ENCODE measurements at places on chromosomes 3 and 15. TPM values are rescaled to one million over a fixed set of nuclear protein-coding genes. Genes with fewer than 3 reads are reported as not detected.

DNA sequence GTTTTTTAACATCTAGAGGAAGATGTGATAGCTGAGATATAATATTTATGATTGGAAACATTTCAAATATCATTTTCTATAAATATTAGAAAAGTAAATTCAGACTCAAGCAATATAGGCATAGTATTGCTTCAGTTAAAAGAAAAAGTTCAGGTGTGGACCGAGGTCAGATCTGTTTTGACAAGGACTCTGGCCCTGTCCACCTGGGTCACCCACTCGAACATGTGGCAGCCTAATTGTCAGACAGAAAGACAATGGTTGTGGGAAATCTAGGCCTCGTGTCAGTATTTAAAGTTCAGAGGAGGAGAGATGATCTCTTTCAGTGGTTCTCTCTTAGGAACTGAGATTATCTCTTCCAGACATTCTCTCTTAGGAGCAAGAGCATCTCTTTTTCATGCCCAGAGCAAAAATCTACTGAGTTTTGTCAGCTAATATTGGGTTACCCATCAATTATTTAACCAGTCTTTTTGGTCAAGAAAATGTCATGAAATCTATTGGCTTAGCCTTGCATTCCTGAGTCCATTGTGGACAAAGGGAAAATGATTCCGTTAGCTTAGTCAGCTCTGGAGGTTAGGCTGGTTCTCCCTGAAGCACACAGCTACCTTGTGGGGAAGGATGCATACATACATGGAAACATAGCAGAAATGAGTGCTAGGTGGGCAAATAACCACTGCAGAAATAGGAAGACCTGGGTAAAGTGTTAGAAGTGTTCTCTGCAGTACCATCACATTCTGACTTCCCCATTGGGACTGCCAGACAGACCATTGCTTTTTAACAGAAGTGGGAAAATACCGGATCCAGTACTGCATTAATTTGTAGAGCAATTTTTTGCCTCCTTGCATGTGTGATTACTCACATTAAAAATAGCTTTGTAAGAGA, 343.3 kb downstream of the GRM7 start:
- no peak for DNase-seq

- DNase-seq: no peak
Measured at GRCh38 chr15:96851613-96852012, 521.1 kb downstream of the NR2F2 start.

- no peak for DNase-seq
Measured at GRCh38 chr15:70579766-70580165, 183.6 kb downstream of the UACA start.

DNA sequence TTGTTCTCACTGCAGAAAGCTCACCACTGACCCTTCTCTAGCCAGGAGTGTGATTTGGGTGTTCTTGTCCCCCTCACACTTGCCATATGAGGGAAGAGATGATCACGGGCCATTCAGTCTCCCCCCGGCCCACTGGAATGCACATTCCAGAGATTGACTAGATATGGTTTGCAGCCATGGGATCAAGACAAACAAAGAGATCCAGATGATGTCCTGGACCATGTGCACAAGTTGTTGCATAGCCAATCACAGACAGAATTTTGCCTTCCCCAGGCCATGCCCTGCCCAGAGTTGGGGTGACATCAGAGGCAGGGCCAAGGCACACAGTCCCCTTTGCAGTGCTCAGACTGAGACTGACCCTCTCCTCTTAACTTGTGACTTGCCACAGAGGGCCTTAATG, 14.8 kb downstream of the MUC13 start:
- DNase-seq: no peak

DNA sequence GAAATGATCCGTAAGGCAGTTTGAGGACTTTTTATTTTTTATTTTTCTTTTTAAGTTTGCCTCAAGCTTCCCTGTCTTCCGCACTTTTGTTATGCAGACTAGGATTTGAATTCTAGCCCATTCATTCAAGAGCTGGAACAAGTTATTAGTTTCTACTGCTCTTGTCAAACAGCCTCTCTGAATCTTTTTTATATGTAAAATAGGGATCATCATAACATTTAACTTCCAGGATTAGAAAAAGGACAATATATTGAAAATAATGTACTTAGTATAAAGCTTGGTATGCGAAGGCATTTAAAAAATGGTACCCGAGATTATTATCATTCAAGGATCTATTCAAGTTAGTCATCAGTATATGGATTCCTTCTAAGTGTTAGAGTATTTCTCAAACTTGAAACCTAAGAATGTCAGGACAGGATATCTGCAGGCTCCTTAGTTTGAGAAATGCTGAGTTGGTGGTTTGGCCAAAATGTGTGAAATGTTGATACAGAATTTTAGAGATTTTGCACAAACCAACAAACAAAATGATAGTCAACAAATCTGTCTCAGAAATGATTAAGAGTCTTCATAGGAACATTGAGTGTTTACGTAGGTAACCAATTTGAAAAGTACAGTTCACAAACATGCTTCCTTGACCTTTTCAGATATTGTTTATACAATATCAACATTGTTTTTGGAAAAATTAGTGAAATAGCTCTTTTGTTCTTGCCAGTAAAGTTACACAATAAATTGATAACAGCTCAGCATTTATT, 40.5 kb upstream of the IGSF10 start:
- no peak for DNase-seq

- DNase-seq: no peak
Measured at GRCh38 chr3:139537361-139537760, 2.2 kb downstream of the RBP1 start.

GRCh38 chr3:32641356-32641755, 43.6 kb upstream of the CNOT10 start:
- DNase-seq: no peak

DNA sequence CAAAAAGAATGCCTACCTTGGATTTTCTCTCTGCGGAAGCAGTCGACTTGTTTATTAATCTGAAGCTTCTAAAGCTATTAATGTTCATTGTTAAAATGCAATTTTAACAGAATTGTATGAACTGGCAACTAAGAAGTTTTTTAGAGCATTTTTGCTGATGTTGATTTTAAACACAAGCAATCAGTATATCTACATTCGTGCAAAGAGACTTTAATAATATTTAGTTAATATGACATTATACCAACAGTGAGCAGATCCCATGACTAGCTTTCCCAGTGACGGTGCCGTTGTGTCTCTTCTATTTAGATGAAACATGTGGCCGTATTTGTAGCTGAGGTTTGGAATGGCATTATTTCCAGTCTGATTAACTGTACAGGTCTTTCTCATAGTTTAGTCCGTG, 88.0 kb downstream of the PEX5L start:
- no peak for DNase-seq

NDN gene
- total RNA-seq: 36.4 TPM

VIPR1 gene
- total RNA-seq: 5.4 TPM

GOLGB1 gene
- 53.8 TPM for total RNA-seq

GRCh38 chr3:172625404-172625803, 85.5 kb downstream of the NCEH1 start:
- DNase-seq: no peak

- no peak for DNase-seq
Measured at GRCh38 chr3:113117511-113118234, 93.7 kb upstream of the BOC start.

- no peak for DNase-seq
Measured at GRCh38 chr3:132912416-132912753, 125.8 kb upstream of the TMEM108 start.

MST1 gene
- total RNA-seq: 8.3 TPM

HRG gene
- not detected for total RNA-seq

CADPS gene
- total RNA-seq: 13.1 TPM

- no peak for DNase-seq
Measured at GRCh38 chr15:75178938-75179745, 22.5 kb upstream of the C15orf39 start.

DNA sequence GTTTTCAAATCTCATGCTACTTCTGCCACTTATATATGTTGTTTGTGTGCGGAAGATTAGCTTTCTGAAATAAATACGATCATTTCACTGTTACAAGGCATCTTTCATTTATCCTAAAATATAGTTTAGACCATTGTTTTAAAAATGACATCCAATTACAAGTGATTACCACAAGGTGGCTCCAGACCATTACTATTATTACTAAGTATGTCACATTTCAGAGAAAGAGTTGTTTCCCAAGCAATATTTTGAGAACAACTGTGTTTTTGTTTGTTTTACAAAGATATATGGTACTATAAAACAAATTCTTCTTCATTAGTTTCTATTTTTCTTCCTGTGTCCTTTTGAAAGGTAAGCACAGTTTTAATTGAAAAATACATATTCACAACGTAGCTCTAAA, 136.0 kb upstream of the RAP2B start:
- DNase-seq: no peak

DPPA2 gene
- total RNA-seq: not detected

DNA sequence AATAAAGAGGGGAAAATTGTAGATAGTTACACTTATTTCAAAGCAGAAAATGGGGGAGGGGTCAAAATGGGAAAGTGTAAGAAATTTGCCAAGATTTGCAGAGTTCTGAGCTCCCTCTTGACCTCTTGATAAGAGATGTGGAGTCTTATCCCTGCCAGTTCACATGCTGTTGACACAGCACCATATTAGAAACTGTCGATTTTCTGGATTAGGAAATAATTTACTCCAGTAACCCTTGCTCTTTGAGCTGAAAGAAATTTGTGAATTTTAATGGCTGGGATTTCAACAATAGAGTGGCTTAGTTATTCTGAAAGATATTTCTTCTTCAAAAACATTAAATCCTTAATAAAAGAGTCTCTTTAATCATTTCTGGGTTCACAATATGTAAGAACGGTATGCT, 306.2 kb upstream of the CNTN4 start:
- DNase-seq: no peak

DNA sequence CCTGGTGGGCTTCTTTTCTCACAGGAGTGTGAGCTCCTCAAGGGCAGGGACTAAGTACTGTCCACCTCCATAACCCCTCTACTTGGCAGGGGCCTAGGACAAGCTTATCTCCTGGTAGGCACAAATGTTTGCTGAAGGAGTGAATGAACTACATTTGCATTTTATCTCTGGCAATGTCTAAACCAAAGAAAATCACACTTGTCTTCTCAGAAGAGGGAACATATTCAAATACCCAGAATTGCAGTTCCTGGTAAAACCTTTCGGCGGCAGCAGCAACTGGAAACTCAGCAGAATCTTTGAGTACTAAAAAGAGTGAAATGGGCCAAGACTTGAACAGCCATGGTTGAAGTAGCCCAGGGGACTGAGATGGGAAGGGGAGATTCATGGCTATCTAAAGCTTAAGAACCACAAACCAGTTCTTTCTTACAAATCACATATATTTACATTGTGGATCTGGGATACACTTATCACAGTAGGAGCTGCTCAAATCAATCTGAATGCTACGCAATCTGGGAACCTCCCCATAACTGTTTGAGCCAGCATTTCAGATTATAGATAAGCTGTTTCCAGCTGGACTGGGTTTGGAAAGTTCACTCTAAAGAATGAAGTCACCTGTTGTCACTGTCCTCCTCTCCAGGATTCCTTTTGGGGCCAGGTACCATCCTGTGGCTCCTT, 18.7 kb upstream of the PTPN9 start:
- no peak for DNase-seq

HMCES gene
- total RNA-seq: 33.1 TPM

DNA sequence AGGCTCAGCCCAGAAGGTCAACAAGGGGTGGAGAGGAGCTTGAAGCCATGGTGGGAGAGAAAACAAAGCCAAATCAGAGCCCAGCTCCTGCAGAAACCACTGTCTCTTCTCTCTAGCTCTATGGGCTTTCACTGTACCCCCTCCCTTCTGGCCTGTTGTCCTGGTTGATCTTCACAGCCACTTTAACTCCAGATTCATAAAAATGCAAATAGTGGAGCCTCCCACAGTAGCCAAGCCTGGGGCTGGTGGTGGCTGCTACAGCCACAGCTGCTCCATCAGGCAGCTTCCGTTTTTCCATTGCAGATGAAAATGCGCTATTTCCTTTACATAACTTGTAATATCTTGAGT, 20.7 kb upstream of the CAV3 start:
- DNase-seq: no peak

LRRC34 gene
- 2.2 TPM for total RNA-seq

DNA sequence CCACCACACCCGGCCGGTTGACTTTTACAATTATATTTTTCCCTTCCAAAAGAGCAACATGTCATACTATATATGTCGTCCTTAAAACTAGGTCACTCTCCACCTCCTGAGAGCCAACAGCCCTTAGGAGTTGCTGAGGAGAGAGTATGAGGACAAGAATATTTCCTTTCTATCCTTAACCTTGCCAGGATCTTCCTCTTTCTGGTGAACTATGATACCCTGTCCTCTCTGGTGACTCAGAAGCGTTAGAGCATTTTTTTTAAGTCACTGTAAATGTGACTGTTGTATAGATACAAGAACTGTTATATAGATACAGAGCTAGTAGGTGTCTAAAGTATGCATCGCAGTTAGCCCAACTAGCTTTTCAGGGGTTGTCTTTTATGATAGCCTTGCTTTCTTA, 33.7 kb upstream of the MTHFS start:
- no peak for DNase-seq

- DNase-seq: no peak
Measured at GRCh38 chr15:80578871-80579270, 116.2 kb upstream of the ABHD17C start.

DNA sequence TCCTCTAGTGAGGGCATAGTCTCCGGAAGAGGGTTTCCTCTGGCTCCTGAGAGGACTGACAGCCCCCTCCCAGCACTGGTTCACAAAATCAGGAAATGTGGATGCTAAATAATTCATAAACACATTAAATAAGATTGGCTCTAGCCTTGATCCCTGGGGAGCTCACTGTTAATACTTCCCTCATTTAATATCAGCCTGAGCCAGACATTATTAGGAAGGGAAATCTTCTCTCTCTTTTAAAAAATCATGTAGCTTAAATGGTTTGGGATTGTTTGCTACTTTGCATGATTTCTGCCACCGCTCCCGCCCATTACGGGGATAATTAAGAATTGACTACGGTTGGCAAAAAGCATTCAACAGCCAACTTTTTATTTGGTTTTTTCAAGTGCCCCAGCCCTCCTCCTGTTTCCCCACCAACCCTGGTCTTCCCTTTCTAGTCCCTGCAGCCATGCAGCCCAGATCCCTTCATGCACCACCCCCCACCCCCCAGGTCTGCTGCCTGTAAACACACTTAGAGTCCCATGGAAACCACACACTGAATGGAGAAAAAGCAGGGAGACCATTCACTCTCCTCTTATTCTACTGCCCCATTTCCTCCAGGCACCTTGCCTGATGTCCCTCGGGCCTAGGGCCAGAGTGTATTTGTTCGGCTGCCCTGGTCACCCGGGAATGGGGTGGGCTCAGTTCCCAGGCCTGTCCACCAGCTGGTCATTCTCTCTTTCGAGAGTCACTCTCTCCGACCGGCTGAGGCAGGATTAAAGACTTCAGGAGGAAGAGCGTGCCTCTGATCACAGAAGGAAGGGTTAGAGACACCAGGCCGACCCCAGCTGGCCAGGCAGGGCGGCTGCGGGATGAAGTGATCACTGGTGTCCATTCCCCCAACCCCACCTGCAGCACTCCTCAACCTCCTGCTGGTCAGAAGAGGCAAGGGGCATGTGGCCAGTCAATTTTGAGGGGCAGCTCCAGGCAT, 45.1 kb downstream of the SEMA5B start:
- peak; percentile 51 for DNase-seq

SH2D7 gene
- total RNA-seq: not detected

DNA sequence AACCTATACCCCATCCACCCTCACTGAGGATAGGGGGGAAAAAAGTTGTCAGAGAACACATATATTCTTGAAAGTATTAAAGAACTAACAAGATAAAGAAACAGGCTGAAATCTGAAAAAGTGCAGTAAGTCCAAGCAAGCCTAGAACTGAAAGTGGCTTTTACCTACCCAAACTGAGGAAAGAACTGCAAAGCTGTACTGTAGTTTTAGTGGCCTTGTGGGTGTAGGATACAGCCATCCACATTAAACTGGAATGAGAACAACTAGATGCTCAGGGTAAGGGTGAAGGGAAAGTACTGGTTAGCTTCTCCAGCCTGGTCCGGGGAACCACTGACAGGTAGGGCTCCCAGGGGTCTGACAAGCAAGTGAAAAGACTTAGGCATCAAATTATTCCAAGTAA, 10.1 kb downstream of the UBP1 start:
- no peak for DNase-seq

All from heart left ventricle (tissue), 16 donors.